ENCODE measurements at places on chromosomes 12 and 14. TPM values are rescaled to one million over a fixed set of nuclear protein-coding genes. Genes with fewer than 3 reads are reported as not detected.

Gene DAO
- not detected for total RNA-seq

DNA sequence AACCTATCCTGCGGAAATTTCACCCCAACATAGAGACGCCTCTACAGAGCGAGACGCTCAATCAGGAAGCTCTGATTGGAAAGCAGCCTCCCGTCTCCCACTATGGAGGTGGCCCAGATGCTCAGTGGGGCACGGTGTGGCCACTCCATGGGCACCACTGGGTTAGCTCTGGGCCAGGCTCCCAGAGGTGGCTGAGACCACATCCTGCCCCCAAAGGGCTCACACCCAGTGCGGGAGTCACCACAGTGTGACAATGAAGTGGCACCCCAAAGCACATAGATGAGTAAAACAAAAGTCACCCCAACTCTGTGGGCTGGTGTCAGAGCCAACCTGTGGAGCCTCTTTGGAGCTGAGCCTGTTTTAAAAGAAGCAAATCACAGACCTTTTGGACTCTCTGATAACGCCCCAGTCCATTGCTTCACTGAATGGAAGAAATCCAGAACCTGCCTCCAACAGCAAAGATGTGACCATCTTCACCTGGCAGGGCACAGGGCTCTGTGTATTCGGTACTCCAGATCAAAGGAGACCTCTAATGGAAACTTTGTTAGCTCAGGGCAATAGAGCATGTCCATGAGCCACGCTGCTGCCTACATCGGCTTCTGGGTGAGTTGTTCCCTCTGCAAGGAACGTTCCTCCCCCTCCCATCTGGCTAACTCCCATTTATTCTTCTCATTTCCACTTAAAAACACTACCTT lies 19.6 kb downstream of the CLMN start:
- DNase-seq: no peak

Gene KIF21A
- total RNA-seq: 27.7 TPM

- no peak for DNase-seq
Observed at GRCh38 chr12:91871751-91872150, 273.9 kb downstream of the BTG1 start.

Data from mesothelial cell of epicardium (in vitro differentiated cells).